ENCODE measurements at places on chromosomes 16 and 17.

DNA sequence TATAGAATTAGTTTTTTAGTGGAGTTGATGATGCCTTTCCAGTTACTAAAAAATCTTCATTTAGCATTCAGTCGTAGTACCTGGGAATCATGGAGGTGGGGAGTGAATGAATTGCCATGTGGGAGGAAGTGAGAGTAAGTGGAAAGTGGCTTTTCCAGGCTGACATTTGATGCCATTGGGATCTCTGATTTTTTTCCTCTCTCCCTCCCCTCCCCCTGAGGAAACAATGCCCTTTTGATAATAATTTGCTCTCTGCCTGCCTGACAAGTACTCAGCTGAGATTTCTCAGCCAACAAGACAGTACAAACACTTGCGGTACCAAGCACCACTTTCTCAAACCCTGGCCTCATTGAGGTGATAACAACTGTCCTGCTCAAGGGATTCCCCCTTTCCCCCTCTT, 2.2 kb downstream of the UBE2Z start:
- DNase-seq: no peak

- DNase-seq: no peak
These were observed 463.6 kb upstream of the SOX9 start for GRCh38 chr17:71656964-71657858.

DNA sequence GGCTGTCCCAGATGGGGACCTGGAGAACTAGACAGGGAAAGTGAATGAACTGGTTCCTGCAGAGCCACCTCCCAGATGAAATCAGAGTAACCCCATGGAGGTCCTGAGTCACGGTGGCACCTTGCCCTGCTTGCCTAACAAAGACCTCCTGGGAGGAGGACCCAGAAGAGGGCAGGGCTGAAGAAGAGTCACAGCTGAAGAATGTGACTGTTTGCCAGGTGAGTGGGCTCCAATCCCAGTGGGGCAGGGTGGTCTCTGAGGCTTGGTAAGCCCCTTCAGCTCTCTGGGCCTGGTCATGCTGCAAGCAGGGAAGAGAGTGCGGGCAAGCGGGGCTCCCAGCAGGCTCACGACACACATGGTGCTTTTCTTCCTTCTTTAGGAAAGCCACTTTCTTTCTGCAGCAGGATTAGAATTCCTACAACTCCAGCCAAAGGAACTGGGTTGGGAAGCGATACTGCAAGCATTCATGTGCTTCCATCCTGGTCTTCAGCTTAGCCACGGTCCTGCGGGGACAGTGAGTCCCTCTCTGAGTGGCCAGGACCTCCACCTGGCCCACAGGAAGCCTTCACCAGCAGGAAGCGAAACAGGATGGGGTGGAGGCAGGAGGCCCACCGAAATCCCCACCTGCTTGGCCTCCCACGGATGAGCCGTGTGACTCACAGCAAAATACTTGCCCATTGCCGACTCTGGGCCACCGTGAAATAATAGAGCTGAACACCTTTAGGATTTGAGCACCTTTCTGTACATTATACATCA, 4.3 kb downstream of the C16orf74 start:
- DNase-seq: peak; percentile 47

- DNase-seq: no peak
These were observed 12.5 kb downstream of the RGS11 start for GRCh38 chr16:263182-263774.

DNA sequence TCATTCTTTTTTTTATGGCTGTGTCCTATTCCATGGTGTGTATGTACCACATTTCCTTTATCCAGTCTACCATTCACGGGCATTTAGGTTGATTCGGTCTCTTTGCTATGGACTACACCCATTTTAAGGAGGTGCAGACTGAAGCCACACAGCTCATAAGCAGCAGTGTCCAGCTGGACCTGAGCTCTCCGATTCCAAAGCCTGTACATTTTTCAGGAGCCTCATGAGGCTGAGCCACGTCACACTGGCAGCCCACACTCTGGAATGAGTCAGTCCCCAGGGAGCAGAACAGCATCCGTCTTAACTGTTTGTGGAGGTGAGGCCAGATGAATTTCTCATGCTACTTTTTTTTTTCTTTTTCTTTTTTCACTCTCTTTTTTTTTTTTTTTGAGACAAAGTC, 116.1 kb downstream of the C16orf95 start:
- DNase-seq: peak; percentile 100

DNA sequence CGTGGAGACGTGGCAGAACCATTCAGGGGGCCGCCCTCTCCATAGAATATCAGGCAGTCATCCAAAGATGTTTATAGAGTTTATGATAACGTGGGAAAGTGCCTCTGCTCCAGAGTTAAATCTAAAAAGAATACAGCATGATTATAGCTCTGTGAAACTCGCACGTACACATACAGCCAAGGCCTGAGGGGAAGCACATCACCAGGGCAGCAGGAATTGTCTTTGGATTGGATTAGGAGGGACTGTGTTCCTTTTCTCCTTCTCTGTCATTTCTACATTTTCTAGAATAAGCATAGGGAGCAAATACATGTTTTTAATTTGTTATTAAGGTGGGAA, 26.9 kb downstream of the EEF2K start:
- DNase-seq: no peak

DNA sequence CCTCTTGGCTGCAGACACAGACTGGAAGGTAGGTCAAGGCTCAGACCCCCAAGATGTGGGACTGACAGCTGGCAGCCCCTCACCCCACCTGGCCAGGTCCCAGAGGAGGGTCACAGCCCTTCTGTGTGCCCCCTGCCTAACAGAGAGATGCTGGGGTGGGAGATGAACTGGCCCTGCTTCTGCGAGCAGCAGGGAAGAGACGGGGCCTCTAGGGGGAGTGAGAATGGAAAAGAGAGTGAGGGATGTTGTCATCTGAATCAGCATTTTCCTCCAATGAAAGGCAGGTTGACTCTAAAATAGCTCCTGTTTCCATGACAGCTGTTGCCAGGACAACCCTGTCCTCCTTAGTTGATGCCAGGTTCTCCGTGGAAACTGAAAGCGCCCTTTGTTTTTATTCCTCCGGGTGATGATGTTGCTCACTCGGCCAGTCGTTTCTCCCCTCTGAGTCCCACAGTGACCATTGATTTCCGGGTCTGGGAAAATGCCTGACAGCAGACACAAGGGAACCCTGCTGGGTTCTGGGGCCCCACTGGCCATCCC, 4.9 kb upstream of the NDRG4 start:
- DNase-seq: peak; percentile 99

DNA sequence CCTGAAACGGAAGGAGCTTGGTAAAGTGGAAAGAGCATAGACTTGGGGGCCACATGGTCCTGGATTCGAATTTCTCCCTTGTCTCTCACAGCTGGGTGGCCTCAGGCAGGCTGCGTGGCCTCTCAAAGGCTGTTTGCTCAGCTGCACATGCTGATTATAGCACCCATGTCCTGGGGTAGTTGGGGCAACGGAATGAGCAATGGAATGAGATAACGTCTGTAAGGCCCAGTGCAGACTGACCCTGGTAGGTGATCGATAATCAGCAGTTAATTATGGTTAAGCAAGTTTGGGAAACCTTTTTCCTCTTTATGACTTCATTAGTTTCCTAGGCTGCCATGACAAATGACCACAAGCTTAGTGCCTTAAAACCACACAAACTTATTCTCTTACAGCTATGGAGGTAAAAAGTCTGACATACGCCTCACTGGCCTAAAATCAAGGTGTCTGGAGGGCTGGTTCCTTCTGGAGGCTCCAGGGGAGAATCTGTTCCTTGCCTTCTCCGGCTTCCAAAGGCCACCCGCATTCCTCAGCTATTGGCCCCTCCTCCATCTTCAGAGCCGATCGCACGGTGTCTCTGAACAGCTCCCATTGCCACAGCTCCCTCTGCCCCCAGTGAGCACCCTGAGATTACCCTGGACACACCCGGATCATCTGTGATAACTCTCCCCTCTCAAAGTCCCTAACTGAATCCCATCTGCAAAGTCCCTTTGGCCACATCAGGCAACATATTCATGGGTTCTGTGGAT, 294.9 kb upstream of the FOXF1 start:
- DNase-seq: no peak

GRCh38 chr16:68190081-68190480, 45.8 kb downstream of the ESRP2 start:
- no peak for DNase-seq
